Spinal cord (tissue), 10 donors: ENCODE measurements at places on chromosomes 5 and 9.

- no peaks in the 10 kb centered on the region for H3K4me1 ChIP-seq
- H3K27ac ChIP-seq, result no peak overlapping the region
- DNase-seq, result no peak
- no peaks in the 10 kb centered on the region for H3K36me3 ChIP-seq
- no peak overlapping the region for H3K4me3 ChIP-seq
- H3K27me3 ChIP-seq, result no peaks in the 10 kb centered on the region
Measured at GRCh38 chr5:91271999-91272398, 111.1 kb downstream of the ARRDC3 start.

- peak within 1 kb of the TSS; percentile 83 for H3K27ac ChIP-seq
- H3K27me3 ChIP-seq, result peaks cover 36% of the 10 kb centered on the region
- H3K36me3 ChIP-seq, result no peaks in the 10 kb centered on the region
- no peak for DNase-seq
- peak within 1 kb of the TSS; percentile 74 for H3K4me3 ChIP-seq
Measured at GRCh38 chr5:52989025-52989780, at the start of gene ITGA2. TSS of gene ITGA2 (plus strand) at chr5:52989352. CDS start at chr5:52989469, 117 bp downstream.

GRCh38 chr9:82091100-82091499 lies 102.5 kb downstream of the SPATA31D1 start:
- no peaks in the 10 kb centered on the region for H3K4me1 ChIP-seq
- H3K4me3 ChIP-seq, result no peak overlapping the region
- no peak overlapping the region for H3K27ac ChIP-seq
- no peaks in the 10 kb centered on the region for H3K36me3 ChIP-seq

- no peak overlapping the region for H3K4me3 ChIP-seq
- no peaks in the 10 kb centered on the region for H3K36me3 ChIP-seq
- H3K27ac ChIP-seq, result no peak overlapping the region
- no peak for DNase-seq
Measured at GRCh38 chr9:20551835-20552234, 70.5 kb downstream of the MLLT3 start.
